LoVo (cell line): ENCODE measurements at places on chromosomes 3 and 15.

GRCh38 chr3:177426106-177426877, 229.0 kb upstream of the TBL1XR1 start:
- no peak for DNase-seq

DNA sequence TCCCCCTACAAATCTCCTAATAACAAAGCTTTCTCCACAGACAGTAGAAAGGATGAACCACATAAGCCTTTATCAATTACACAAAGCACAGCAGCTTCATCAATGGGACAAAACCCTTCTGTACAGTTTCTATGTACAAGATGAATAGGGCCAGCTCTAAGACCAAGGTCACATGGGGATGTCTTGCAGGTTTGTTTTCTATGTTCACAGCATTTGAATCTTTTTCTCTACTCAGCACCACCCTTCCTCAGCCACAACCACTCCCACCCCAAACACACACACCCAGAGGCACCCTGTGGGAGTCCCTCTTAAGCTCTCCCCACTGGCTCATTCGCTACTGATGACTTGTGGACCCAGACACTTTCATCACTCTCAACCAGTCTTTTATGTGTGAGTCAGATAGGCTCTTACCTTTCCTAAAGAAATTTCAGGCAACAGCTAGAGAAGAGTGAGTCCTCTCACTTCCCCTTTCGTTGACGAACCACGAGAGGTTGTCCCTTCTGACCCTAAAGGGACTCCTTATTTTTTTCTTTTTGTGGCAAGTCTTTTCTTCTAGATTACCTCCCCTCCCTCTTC, 57.9 kb downstream of the ARHGAP31 start:
- no peak for DNase-seq

GRCh38 chr3:122094693-122095092, 39.5 kb downstream of the CD86 start:
- no peak for DNase-seq

DNA sequence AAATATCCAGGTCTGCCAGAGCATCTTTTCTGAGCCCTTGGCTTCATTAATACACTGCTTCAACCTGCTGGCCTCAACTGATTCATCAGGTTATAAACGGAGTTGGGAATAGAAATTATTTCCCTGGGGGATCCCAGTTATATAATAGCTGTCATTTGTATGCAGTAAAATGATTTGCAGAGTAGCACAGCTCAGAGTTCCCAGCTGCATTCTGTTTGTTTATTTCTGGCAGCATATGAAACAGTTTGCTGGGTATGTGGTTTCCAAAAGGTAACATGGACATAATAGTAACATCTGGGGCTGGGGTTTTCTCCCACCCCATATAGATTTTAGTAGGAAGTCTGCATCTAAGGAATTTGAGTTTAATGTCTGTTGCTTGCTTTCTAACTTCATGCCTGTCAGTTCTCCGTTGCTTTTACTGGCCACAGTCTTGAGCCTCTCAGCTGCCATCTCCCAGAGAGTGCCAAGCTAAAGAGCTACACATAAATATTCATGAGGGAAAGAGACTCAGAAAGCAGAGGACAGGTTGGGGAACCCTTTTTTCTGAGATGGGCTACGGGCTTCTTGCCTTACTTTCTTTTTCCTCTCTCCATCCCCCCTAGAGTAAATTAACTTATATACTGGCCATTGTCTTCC, 124.6 kb downstream of the TMEM108 start:
- no peak for DNase-seq

GRCh38 chr15:69074843-69075224, 60.3 kb downstream of the NOX5 start:
- no peak for DNase-seq

DNA sequence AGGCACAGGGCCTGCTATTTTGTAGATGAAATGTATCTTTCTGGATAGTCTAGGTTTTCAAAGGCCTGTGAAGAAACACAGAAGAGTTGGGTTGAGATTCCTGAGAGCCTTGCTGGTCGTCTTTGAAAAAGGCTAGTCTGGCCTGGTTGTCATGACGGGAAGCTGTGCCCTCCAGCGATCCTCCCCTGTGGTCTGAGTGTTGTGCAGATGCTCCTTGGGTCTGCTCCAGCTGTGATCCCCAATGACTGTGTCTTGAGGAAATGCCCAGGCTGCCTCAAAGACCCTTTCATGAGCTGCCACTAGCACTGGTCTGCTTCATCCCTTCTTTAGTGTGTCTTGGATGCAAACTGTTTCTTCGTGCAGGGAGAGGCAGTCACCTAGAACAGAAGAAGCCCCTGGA, 111.0 kb upstream of the SYNPR start:
- no peak for DNase-seq

DNA sequence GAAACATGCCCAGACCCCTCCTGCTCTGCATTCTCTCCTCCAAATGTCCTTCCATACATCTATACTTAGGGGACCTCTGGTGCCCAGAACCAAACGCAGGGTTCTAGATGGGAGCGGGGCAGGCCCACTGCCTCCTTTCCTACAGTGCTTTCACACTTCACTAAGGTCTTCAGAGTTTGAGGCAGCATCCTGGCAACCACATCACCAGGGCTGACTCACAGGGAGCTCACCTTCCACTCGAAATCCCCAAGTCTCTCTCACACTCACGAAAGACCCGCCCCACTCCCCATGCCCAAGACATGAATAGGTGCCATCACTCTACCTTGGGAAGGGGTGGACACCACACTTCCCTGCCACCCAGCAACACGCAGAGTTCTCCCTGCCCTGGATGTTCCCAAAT, 18.9 kb downstream of the HOMER2 start:
- no peak for DNase-seq

GRCh38 chr3:97838393-97838792, 16.6 kb downstream of the CRYBG3 start:
- DNase-seq, result no peak

DNA sequence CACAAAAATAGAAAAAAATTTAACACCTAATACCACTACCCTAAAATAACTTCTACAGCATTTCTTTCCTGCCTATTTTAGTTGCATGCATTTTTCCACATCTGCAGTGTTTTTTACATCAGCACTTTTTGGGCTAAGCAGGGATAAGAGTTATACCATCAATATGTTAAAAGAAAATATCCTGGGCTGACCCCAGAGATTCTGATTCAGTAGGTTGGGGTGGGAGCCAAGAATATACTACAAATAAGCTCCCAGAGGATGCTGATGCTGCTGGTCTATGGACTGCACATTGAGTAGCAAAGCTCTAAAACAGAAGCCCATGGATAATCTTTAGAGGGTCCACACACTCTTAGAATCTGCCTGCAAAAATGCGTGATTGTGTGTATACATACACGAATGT, 14.8 kb downstream of the FYCO1 start:
- no peak for DNase-seq

GRCh38 chr3:197513953-197514785, 41.6 kb downstream of the BDH1 start:
- no peak for DNase-seq

DNA sequence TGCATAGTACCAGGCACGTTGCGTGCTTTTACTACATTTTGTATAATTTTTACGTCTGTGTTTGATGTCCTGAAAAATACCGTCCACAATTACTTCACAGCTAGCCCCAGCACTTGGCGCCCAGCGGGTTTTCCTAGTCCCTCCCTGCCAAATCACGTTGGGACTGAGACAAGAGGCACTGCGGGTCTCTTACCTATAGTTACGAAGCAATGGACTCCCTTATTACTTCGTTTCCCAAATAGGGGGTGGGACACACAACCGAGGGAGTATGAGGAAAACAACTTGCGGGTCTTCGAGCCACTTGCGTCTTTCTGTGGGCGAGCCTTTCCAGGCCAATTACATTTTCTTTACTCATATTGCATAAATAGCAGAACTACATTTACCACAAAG, 620 bp upstream of the CMSS1 start:
- peak; percentile 2 for DNase-seq

- DNase-seq, result no peak
These were observed 176.7 kb upstream of the TLE3 start for GRCh38 chr15:70274255-70274880.

DNA sequence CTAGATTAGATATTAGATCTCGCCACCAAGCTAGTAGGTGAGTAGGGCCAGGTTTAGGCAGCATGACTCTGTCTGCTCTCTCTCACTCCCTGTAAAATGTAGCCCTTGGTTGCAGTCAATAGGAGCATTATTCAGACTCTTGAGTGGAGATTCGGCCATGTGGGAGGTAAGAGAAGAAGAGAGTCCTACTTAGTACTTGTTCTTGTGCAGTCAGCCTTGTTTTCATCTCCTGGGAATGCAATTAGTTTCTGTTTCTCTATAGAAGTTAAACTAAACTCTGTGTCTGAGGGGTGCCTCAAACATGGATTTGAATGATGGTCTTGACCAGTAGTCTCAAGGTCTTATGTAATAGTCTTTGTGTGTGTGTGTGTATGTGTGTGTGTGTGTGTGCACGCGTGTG, 229.5 kb upstream of the DPH6 start:
- no peak for DNase-seq

- DNase-seq, result no peak
These were observed 144.9 kb downstream of the EDEM1 start for GRCh38 chr3:5332270-5332956.

GRCh38 chr15:57476533-57476975, 100.2 kb downstream of the CGNL1 start:
- no peak for DNase-seq

GRCh38 chr3:14147066-14147435, 22.2 kb downstream of the TMEM43 start:
- DNase-seq, result no peak

- DNase-seq, result no peak
These were observed 246.8 kb downstream of the NR1D2 start for GRCh38 chr3:24191801-24192403.

DNA sequence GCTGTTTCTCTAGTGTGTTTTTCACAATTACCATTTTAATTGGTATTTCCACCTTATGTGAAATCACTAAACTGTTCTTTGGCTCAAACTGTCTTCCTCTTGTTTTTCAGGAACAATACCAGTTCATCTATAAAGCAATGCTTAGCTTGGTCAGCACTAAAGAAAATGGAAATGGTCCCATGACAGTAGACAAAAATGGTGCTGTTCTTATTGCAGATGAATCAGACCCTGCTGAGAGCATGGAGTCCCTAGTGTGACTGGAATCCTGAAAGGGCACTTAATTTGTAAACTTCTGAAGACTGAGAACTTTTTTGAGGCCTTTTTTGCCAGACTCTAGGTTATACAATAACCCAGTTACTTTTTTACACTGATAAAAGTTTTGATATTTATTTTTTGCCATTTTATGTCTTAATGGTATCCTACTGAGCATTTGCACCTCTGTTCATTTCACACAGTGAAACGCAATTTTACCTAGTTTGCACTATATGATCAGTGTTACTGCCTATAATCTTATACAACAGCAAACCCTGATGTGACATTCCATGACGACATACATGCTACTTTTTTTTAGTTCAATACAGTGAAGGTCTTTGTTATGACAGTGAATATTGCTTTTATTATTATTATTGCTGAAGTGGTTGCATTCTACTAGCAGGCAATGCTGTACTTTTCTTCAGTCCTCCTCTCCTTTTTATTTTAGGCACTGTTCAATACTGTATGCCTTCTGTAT, 80.1 kb downstream of the FEZF2 start:
- DNase-seq, result no peak

GRCh38 chr15:23397779-23398178, 43.2 kb downstream of the GOLGA8S start:
- no peak for DNase-seq

DNA sequence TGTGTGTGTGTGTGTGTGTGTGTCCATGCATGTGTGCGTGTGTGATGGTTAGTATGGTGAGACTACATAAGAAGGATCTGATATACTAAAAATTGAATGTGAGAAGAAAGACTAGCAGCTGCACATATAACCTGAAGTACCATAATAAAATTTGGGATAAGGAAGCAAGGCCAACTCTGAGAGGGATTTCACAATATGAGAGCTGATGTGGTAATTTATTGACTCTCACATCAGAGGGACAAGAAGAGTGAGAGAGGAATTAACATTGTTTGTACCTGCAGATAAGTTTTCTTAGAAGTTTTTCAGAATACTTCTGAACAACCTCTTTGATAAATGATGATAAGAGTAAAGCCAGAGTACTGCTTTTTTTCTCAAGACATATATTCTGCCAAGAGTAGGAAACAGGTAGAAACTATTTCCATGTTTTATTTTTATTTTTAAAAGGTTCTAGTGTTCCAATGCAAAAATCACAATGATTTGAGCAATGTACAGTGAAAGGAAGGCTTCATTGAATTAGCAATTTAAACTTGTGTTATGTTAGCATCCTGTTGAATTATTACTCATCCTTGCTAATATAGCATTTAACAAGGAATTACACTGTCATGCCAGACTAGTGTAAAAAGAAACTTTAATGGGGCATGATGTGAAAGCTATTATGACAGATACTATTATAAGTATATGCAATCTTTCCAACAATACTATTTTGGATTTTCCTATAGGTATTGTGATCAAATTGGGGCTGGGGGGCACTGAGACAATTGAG, 415.5 kb upstream of the ARPP21 start:
- DNase-seq, result no peak

- no peak for DNase-seq
These were observed 183.4 kb downstream of the KLF13 start for GRCh38 chr15:31510057-31510456.

- DNase-seq, result no peak
These were observed 326.2 kb downstream of the TUSC7 start for GRCh38 chr3:117035745-117036144.

DNA sequence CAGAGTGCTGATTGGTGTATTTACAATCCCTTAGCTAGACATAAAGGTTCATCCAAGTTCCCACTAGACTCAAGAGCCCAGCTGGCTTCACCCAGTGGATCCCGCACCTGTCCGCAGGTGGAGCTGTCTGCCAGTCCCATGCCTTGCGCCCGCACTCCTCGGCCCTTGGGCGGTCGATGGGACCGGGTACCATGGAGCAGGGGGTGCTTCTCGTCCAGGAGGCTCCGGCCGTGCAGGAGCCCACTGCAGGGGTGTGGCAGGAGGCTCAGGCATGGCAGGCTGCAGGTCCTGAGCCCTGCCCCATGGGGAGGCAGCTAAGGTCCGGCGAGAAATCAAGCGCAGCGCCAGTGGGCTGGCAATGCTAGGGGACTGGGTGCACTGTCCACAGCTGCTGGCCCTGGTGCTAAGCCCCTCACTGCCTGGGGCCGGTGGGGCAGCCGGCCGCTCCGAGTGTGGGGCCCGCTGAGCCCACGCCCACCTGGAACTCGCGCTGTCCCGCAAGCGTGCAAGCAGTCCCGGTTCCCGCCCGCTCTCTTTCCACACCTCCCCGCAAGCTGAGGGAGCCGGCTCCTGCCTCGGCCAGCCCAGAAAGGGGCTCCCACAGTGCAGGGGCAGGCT, 1206.3 kb downstream of the OTOL1 start:
- DNase-seq, result no peak

DNA sequence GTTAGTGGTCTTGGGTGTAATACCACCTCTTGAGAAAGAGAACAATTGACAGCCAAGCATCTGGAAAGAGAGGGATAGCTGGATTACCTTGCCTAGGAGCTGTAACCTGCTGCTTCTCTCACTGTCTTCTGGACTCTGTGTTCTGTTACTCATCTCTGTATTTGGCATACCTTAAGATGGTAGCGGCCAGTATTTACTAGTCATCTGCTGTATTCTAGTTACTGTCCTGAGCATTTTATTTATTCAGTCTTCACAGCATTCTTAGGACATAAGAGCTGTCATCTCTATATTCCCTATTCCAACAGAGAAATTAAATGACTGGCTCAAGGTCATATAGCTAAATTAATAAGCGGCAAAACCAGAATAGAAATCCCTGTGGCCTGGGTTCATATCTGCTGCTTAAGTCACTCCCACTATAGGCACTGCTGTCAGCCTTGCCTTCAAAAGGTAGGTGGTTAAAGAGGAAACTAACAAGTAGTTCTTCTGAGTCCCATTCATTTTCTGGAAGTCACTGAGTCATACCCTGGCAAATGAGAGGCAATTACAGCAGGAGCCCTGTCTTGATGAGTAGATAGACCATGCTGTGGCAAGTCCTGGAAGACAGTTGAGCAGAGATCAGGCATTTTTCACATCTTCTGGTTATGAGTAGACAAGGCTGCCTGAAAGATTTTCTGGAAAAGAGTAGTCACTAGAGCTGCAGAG, 68.2 kb downstream of the RAB7A start:
- no peak for DNase-seq
